HEK293T (cell line): ENCODE measurements at places on chromosomes 11 and 22.

- DNase-seq = no peak
These were observed 26.9 kb downstream of the PPP2R1B start for GRCh38 chr11:111739299-111739698.

DNA sequence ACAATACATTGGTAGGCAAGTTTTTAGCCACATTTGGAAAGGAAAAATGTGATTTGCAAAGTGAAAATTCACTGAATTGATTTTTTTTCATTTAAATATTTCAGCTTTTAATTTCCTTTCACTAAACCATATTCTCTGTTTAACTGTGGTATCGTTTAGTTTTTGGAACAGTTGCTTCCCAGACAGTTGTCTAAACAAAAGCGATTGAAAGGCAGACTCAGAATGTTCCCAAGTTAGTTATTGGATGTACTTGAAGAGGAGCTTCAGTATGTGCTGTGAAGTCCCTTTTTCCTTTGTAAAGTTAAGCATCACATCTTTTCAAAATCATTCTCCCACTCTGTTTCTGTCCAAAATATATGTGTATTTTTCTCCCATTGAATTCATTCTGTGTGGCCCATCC is 623.4 kb upstream of the LUZP2 start:
- no peak for DNase-seq

- no peak for DNase-seq
These were observed 15.8 kb upstream of the ZC3H12C start for GRCh38 chr11:110077346-110077745.

- no peak for DNase-seq
These were observed 54.8 kb downstream of the CHST1 start for GRCh38 chr11:45610627-45611026.

DNA sequence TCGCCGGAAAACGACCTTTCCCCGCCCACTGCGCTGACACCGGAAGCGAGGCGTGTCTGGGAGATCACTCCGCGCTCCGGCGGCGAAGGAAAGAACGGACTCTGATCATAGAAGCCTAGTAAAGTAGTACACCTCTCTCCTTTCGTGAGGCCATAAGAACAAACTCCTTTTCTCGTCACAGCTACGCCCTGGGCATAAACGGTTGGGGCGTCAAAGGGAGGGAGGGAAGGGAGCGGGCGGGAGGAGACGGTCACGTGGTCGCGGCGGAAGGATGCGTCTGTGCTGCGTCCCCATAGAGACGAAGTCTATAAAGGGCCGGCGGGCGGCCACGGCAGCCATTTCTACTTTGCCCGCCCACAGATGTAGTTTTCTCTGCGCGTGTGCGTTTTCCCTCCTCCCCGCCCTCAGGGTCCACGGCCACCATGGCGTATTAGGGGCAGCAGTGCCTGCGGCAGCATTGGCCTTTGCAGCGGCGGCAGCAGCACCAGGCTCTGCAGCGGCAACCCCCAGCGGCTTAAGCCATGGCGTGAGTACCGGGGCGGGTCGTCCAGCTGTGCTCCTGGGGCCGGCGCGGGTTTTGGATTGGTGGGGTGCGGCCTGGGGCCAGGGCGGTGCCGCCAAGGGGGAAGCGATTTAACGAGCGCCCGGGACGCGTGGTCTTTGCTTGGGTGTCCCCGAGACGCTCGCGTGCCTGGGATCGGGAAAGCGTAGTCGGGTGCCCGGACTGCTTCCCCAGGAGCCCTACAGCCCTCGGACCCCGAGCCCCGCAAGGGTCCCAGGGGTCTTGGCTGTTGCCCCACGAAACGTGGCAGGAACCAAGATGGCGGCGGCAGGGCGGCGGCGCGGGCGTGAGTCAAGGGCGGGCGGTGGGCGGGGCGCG is at the start of gene ATF4:
Gene ATF4 (plus strand): TSS at position 337 of the 880 bp plus-strand sequence. CDS start 884 bp downstream, outside the sequence.
- DNase-seq = peak; percentile 73

DNA sequence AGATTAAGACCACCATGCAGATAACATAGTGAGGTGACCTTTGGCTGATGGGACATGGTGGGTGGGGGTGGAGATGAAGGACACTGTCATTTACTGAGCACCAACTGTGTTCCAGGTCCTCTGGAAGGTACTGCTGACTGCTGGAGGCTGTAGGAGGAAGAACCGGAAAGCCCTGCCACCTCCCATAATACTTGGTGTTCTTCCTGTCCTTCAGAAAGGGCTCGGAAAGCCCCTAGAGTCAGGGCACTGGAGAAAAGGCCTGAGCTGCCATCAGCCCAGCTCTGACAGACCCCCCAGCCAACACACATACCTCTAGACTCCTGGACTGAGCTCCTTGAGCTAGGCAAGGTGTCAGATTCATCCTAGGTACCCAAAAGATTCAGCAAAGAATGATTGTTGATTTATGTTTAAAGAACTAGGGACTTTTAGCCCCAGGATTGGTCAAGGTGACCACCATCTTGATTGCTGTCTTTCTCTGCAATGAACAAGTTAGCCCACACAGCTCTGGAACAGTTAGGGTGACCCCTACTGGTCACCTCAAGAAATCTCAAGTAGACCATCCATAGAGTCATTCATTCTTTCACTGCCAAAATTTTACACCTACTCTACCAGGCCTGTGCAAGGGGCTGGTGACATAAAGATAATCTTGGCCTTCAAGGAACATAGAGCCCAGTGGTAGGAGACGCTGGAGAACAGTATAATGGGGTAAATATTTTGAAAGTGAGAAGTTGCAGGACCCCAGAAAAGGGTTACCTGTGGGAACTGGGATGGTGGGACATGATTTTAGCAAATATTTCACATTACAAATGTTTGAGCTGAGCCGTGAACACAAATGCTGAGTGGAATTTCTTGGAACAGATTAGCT is 39.4 kb downstream of the IRAG1 start:
- peak; percentile 60 for DNase-seq
